ENCODE measurements at places on chromosomes 11 and 22.
A peak's percentile ranks its signal among the peaks of the same experiment; 100 is the strongest.

- DNase-seq = peak; percentile 40
Observed at GRCh38 chr11:66080055-66080817, 10.2 kb downstream of the PACS1 start.

DNA sequence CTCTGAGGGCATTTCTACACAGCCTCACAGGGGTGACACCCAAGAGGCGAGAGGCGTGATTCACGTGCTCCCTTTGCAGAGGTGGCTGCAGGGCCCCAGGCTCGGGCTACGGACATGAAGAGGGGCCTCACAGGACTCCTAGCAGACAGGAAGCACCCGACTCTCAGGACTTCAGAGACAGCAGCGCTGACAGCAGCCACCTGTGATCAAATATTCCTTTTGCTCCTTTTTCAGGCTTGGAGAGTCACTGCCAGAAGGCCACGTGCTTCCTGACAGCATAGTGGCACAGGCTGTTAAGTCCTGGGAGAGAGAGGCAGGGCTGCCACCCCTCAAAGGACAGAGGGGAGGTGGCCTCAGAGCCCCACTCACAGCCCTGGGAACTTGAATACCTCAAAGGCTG is 348.9 kb downstream of the CADM1 start:
- no peak for DNase-seq

DNA sequence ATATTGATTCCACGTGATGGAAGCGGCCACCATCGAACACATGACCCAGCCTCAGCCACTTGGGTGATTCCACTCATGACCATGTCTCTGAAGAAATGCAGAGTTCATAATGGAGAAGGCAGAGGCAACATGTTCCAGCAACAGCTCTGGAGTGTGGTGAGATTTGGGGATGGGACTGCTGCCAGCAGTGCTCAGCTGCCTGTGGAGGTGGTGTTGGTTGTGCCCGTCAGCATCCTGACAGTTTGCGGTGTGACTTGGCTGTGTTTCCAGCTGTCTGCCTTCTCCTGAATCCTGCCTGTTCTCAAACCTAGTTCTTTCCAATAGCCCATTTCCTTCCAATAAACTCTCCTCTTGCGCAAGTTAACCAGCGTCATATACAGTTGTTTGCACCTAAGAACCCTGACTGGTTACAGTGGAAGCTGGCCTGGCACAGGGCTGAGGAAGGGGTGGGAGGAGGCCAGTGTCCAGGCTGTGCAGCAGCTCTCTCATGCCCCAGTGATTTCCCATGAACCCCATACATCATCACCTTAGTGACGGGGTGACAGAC is 22.0 kb upstream of the OR8B8 start:
- DNase-seq = no peak

DNA sequence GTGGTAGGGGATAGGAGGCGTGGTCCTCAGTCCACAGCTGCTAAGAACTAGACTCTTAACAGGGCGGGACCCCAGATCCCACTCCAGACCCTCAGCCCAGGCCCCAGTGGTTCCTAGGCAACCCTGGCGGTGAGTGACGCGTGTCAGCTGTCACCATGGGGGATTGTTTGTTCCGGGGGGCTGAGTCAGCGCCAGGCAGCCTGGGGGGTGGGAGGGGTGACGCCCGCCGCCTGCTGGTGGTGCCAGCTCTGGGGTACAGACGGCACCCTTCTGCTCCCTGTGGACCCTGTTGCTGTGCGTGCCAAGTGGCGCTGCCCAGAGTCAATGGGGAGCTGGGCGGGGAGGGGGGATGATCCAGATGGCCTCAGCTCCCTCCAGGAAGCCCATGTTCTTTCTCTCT is 2.5 kb downstream of the CNIH2 start:
- no peak for DNase-seq

DNA sequence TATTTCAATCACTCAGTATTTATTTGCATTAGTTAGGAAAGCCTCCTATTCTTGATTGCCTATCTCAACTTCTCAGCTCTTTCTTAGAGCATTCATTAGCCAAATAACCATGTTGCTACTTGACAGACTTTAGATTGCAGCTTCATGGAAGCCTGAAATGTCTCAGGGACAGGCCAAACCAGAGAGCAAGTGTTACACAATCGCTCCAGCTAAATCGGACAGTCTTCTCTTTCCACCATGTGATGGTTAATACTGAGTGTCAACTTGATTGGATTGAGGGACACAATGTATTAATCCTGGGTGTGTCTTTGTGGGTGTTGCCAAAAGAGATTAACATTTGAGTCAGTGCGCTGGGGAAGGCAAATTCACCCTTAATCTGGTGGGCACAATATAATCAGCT is 106.5 kb upstream of the DRD2 start:
- DNase-seq = no peak

DNA sequence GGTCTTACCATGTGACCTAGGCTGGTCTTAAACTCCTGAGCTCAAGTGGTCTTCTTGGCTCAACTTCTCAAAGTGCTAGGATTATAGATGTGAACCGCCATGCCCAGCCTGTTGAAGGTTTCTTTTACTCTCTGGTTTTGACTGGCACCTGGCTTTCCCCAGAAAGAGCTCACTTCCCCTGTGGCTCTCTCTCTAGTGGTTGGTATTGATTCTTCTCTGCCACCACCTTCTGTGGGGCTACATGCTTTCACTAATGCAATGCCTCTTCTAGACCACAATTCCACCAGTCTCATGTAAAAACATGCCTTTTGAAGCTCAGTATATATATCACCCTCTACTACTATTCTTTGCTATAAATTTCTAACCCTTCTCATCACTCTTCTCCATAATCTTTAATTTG is 67.2 kb downstream of the CCDC83 start:
- no peak for DNase-seq

Measured in lung microvascular endothelial cell (primary cell).